ENCODE measurements at places on chromosomes 7 and 10.

DNA sequence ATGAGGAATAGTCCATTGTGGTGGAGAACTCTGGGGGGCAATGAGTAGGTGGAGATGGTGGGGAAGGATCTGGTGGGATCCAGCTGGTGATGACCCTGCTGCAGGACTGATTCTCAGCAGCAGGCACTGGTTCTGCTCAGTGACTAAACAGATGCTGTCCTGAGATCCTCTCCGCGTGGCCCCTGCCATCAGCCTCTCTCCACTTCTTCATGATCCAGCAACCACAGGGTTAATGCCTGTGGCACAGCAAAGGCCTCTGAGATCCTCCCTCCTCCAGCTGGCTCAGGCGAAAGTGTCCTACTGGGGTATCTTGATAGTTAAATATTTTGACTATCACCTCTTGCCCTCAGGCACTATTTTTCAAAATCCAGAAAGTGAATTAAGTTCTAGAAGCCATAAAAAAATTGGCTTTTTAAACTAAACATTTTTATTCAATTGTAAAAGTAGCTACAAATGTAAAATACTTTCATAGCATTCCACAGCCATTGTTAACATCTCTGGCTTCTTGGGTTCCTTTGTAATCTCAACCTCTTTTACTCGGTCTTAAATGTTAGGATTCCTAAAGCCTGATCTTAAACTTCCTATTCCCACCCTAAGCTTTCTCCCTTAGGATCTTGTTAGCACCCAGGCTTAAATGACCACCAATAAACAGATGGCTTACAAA, 13.1 kb downstream of the PLAU start:
- DNase-seq = no peak

DNA sequence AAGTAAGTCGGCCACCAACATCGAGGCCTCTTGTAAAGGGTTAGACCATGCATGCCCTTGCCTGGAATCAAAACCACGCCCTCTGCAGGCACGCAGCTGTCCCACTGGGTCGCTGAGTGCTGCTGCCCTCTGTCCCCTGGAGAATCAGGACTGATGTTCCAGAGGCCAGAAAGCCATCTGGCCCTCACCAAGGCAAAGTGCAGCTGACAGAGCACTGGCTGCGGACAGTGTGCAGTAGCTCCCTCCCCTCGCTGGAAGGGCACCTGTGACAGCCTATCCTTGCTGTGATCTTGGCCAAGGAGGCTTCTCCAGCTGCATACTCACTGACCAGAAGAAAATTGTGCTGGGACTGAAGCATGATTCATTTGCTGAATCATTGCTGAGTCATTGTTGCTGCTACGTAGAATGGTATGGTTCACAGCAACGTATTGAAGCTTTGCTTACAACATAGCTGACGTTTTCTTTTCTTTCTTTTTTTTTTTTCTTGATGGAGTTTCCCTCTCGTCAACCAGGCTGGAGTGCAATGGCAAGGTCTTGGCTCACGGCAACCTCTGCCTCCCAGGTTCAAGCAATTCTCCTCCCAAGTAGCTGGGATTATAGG, 30.4 kb downstream of the DDC start:
- no peak for DNase-seq

- DNase-seq = no peak
Measured at GRCh38 chr10:121137533-121137932, 286.4 kb downstream of the WDR11 start.

DNA sequence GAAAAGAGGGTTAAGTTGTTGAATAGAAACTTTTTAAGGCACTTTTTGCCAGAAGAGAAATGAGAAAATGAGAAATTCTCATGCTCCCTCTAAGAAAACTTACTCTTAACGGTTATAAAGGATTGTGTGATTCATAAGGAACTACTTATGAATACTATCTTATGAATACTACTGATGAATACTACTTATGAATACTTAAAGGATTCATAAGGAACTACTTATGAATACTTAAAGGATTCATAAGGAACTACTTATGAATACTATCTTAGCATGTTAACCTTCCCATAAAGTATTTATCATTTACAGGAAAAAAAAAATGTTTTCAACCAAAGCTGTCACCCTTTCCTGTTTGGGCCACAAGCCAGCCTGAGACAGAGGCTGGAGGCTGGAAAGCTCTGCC, 53.1 kb upstream of the UCN3 start:
- DNase-seq = no peak

DNA sequence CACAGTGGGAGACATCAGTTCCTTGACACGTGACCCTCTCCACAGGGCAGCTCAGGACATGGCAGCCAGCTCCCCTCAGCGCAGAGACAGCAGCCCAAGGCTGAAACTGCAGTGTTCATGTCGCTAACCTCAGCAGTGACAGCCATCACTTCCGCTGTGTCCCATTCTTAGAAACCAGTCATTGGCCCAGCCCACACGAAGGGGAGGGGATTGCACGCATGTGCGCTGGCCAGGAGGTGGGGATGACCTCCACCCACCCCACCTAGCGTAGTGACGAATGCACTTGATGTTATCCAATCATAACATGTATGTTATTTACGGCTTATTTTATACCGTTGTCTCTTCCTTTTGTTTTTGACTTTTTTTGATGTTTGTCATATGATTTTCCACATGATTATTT, 36.9 kb upstream of the EGFR start:
- DNase-seq = no peak
